ENCODE measurements at places on chromosomes 1 and 21. TPM values are rescaled to one million over a fixed set of nuclear protein-coding genes. Genes with fewer than 3 reads are reported as not detected.

IL23R gene
- total RNA-seq, result not detected

DNA sequence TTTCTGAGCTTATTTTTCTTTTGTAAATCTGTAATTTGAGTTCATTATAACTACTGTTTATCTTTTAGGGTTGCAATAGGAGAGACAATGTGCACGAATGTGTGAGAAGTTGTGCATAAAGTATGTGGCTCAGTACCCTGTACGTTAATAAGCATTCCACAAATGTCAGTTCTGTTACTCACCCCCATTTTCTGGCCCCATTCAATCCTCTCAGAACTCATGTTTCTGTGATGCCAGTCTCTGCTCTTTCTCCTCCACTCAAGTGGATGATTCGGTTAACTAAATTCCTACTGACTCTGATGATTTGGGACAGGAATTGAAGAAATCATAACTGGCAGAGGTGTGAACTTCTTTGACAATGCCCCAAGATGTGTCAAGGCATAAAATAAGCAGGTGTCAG lies 10.2 kb upstream of the DMRTB1 start:
- no peak overlapping the region for H3K27ac ChIP-seq
- H3K27me3 ChIP-seq, result no peaks in the 10 kb centered on the region
- H3K4me3 ChIP-seq, result no peak overlapping the region

DNA sequence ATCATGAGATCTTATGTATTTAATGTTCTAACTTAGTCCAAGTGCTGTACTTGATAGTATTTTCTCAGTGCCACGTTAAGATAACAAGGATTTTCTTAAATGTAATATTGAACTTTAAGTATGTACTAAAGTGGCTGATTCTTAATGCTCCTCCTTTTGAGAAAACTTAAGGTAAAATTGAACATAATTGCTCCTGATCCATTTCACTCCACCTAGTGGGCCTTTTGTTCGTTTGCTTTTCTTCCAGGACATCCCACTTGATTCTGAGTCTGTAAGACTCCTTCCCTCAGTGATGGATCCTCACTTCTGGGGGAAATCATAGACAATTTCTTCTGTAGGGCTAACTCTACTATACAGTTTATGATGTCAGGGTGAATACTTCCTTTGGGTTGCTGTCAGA lies 173.1 kb downstream of the LMO4 start:
- DNase-seq, result no peak
- no peaks in the 10 kb centered on the region for H3K36me3 ChIP-seq
- H3K27me3 ChIP-seq, result no peaks in the 10 kb centered on the region
- H3K4me1 ChIP-seq, result no peaks in the 10 kb centered on the region
- no peak overlapping the region for H3K4me3 ChIP-seq

SLAMF6 gene
- total RNA-seq, result 3.6 TPM

GRCh38 chr1:38994196-38994595 lies 3.1 kb downstream of the AKIRIN1 start:
- H3K27me3 ChIP-seq, result no peaks in the 10 kb centered on the region
- peaks cover 35% of the 10 kb centered on the region for H3K4me1 ChIP-seq
- H3K4me3 ChIP-seq, result no peak overlapping the region
- no peak overlapping the region for H3K27ac ChIP-seq

- H3K27ac ChIP-seq, result no peak overlapping the region
- H3K36me3 ChIP-seq, result no peaks in the 10 kb centered on the region
- H3K4me1 ChIP-seq, result no peaks in the 10 kb centered on the region
- DNase-seq, result no peak
- H3K27me3 ChIP-seq, result no peaks in the 10 kb centered on the region
Measured at GRCh38 chr1:62417351-62417999, 19.4 kb upstream of the USP1 start.

GRCh38 chr1:106232128-106232527 lies 824.3 kb upstream of the PRMT6 start:
- no peak overlapping the region for H3K27ac ChIP-seq
- H3K4me3 ChIP-seq, result no peak overlapping the region

DNA sequence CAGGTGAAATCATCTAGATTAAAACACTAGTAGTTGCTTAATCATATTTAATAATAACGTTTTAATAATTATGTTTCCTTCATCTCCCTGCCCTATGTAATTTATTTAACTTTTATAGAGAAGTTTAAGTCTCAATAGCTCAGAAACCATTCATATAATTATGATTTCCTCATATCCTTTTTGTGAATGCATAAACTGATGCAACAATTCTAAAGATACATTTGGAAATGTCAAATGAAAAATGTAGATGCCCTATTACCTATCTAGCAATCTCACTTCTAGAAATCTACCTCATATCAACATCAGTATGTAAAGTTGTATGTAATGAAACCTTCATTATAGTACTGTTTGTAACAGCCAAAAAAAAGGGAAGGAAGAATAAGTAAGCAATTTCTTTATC lies 10.5 kb downstream of the DRAM2 start:
- no peaks in the 10 kb centered on the region for H3K27me3 ChIP-seq
- no peak overlapping the region for H3K27ac ChIP-seq
- no peak for DNase-seq
- H3K36me3 ChIP-seq, result peaks cover 5% of the 10 kb centered on the region
- no peaks in the 10 kb centered on the region for H3K4me1 ChIP-seq

All from thyroid gland (tissue), 4 donors.